ENCODE measurements at places on chromosomes 3 and 15.
A peak's percentile ranks its signal among the peaks of the same experiment; 100 is the strongest.

DNA sequence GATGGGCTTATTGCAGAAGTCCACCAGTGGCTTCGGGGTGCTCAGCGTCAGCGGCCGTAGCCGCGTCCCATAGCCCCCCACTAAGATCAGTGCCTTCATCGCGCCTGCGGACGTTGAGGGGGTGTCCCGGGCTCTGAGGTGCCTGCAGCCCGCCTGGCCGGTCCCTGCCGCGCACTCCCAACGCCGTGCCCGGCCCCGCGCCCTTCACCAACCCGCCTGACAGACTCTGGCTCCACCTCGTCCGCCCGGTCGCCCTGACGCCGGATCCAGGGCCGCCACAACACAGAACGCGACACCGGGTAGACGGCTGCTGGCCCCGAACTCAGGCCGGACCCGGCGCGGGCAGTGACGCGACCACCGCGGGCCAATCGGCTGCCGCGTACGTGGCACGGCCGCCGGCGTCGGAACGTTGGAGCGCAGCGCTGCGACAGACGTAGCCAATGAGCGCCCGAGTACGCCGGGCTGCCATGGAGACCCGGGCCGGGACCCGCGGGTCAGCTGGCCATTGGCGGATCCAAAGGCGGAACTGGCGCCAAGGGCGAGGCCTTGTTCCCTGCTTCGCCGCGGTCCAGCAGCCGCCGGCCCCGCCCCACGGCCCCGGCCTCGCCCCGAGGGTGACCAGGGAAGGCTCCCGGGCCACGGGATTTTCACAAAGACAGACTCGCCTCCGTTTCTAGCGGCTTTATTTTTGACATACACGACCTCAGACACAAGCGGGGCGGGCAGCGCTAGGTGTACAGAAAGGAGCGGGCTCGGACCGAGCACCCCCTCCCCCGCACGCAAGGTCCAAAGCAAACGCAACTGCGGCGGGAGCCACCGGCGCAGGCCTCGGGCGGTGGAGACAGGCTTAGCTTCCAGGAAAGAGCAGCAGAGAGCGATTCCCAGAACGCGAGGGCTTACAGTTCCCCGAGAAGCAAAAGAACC lies at the start of gene GMPPB:
GMPPB (minus strand) TSS at position 324 of the 924 bp plus-strand sequence; CDS start at position 99, 225 bp downstream.
- peak; percentile 98 for DNase-seq

DNA sequence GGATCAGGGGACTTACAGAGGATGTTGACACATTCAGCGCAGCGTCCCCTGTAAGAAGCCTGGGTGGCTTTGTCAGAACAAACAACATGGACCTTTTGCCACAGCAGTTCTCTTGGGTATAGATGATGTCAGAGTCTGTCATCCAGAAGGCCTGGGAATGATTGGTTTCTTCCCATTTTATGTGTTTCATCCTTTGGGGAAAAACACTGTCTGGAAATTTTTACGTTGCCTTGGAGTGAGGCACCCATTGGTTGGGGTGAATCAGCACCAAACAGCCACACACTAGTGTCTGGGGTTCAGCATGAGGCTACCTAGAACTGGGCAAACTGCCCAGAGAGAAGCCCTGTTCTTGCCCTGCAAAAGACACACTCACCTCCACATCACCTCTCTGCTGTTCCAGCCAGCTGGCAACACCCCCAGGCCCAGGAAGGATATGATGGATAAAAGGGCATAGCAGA lies 123.0 kb downstream of the FAM43A start:
- DNase-seq, result no peak

DNA sequence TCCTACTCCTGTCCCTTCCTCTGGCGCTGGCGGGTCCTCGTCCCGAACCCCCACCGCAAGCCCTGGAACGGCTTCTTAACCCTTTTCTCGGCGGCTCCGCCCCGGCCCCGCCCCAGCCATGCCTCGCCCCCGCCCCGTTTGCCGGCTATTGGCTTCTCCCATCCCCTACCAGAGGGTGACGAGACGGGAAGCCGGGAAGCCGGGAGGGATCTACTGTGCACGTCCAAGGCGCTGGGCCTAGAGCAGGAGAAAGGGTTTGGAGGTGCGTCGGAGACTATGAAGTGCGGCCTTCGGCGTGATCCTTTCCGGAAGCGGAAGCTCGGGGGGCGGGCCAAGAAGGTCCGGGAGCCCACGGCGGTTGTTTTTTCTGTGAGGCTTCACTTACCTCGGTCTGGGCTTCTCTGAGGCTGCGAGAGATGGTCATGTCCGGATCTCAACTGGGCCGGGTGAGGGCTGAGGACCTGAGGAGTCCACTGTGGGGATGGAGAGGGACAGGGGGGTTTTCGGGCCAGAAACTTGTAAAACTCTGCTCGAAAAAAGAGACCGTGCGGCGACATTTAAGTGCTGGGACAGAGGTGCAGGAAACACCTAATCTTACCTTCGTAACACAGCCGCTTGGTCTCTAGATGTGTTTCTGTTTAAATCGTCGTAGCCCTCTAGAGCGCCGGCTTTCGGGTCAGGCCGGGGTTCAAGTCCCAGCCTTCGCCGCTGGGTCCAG lies 21.4 kb downstream of the ROPN1B start:
- DNase-seq, result peak; percentile 37

DNA sequence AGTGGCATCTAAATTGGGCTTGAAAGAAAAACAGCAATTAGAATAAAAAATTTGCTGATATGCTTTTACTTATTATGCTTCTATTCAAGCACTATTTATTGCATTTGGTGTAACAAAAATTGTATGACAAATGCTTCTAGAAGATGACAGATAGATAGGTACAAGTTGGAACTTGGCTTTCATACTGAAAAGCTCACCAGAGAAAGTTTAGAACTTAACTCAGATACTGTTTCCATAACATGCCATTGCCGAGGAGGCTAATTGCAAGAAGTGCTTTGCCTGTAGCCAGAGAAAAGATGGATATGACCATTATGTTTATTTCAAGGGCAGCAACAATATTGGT lies 123.8 kb downstream of the NFKBIZ start:
- no peak for DNase-seq

GRCh38 chr15:31774045-31774444 lies 256.3 kb upstream of the CHRNA7 start:
- no peak for DNase-seq

DNA sequence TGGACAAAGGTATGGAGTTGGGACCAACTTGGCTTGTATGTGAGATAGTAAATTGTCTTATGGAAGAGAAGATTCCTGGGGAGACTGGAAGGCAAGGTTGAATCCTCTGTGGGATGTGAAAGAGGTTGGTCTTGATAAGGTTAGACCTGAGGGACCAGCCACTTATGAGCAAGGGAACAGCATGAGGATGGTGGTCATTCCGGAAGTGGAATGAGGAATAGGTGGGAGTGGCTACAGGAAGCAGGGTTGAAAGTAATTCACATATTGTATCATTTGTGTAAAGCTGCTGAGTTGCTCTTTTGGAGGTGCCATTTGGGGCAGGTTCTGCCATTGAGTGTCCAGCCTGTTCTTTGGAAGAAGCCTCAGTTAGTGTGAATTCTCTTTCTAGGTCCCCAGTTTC lies 13.2 kb downstream of the USP13 start:
- DNase-seq, result no peak

GRCh38 chr3:182276512-182276911 lies 516.8 kb upstream of the ATP11B start:
- no peak for DNase-seq

GRCh38 chr3:45261333-45262110 lies 35.4 kb upstream of the TMEM158 start:
- no peak for DNase-seq

All from GM18507 (cell line).